Stimulated activated CD4-positive, alpha-beta T cell treated with anti-CD3 and anti-CD28 coated beads, Interleukin-12 subunit alpha, Interleukin-12 subunit beta, amount 100 ng/mL, for 4 hours (primary cell): ENCODE measurements at places on chromosomes 16 and 17.
A peak's percentile ranks its signal among the peaks of the same experiment; 100 is the strongest.

GRCh38 chr16:83409347-83409746 lies 398.4 kb upstream of the HSBP1 start:
- DNase-seq: no peak

DNA sequence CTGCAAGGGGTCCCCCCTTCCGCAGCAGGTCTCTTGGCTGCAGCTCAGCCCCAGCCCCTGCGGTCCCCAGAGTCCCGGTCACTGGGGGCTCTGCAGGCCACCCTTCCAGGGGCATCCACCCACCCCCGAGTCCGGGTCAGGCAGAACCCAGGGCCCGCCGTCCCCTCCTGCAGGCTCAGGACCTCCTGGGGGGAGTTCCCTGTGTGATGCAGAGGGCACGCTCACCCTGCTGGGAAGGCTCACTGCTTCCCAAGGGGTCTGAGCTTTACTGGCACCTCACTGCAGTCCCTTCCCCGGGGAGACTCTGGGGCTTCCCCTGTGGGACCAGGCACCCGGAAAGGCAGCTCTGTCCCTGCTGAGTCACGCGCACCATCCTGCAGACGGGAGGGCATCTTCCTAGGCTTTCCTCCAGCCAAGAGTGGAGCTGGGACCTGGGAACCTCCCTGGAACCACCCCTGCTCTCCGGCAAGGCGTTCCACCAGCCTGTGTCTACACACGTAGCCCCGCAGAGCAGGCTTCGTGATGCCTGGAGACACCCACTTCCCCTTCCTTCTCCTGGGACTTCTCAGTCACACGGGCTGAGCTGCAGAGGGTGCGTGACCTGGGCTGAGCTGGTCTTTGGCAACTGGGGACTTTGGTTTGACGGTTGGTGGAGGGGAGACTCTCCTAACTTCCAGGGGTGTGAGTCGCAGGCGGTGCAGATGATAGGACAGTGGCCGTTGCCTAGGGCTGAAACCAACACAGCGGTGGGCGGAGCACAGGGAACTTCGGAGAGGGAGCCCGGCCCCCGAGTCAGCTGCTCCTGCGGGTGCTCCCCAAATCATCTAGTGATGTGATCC lies 23.4 kb downstream of the SLC25A10 start:
- no peak for DNase-seq

- DNase-seq: no peak
These were observed 1.3 kb downstream of the BICDL2 start for GRCh38 chr16:3035289-3035971.

DNA sequence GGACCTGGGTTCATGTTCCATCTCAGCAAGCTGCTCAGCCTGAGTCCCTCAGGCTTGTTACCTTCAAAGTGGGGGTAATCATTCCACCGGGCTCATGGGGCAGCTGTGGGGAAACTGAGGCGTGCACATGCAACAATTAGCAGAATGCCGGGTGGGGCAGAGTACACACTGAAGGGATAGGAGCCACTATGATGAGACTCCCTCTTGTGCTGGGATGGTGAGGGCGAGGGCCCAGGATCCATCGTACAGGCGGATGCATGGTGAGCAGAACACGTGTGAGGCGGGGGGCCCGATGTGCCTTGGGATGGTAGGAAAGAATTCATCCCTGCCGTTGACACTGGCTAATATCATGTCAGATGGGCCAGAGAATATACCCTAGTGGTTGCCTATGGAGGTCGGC lies 25.5 kb upstream of the MAP3K14 start:
- DNase-seq: no peak

- DNase-seq: no peak
These were observed 14.4 kb downstream of the BRIP1 start for GRCh38 chr17:61848896-61849295.

- DNase-seq: no peak
These were observed 104.0 kb downstream of the SLC39A11 start for GRCh38 chr17:72988451-72988850.

GRCh38 chr17:41705271-41705991 lies 6.7 kb upstream of the GAST start:
- no peak for DNase-seq

- DNase-seq: no peak
These were observed 63.4 kb downstream of the BRIP1 start for GRCh38 chr17:61799812-61800484.

- no peak for DNase-seq
These were observed 710 bp upstream of the CAVIN1 start for GRCh38 chr17:42423766-42424165.

- DNase-seq: peak; percentile 31
These were observed 834 bp downstream of the FLYWCH1 start for GRCh38 chr16:2912330-2913199.

DNA sequence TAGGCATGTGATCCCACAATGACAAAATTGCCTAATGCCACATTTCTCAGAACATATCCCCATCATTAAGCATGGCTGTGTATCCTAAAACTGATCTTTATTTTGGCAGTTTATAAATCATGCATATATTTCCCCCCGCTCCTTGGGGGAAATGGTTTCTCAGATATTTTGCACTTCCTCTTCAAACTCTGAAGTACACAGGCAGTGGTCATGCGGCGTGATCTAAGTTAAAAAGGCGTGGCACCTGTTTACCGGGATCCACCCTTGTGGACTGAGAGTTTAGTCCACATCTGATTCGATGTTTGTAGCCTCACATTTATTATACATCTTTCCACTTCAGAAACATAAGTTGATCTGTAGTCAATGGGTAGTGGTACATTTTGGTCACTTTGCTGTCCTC lies 51.4 kb downstream of the USP10 start:
- no peak for DNase-seq

- no peak for DNase-seq
These were observed 164.3 kb downstream of the ABCA8 start for GRCh38 chr17:68790931-68791330.

- no peak for DNase-seq
These were observed 67.8 kb downstream of the CDH8 start for GRCh38 chr16:61968242-61969076.

GRCh38 chr17:77726549-77727006 lies 231.9 kb upstream of the TNRC6C start:
- DNase-seq: no peak

DNA sequence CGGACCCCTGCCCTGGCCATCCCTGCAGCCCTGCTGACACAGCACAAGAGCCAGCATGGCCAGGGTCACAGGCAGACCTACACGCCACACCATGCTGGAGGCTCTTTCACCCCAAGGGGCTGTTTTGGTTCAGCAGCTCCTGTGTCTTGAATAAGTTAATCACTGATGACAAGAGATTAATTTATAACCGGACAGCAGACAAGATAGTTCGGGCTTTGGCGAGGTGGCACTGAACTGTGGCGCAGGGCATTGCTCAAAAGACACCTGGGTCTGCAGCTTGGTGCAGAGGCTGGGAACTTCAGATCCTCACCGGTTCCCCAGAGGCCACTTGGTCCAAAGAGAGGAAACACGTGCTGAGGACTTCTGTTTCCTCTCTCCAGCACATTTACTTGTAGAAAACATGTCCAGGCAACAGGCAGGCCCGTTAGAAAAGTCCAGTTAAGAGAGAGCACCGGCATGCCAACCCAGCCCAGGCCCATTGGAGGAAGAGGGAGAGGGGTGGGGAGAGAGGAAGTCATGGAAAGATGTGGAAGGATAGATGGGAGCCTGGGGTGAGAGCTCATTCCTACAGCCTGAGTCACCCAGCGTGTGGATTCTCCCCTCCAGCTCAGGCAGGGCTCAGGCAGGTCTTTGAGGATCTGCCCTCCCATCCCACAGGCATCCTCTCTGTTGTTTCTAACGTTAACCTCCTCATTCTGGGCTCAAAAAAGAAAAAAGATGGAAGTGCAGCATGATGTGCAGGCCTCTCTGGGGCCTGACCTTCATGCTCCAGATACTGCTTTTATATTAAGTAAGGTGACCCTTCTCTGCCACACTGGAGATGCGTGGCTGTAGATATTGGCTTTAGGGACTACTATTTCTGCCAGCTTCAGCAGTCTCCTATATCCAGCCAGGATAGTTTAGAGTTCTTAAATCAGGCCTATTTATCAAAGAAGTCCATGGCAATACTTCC lies 80.0 kb upstream of the HNF1B start:
- no peak for DNase-seq

GRCh38 chr16:19694989-19695388 lies 23.0 kb downstream of the KNOP1 start:
- DNase-seq: no peak

DNA sequence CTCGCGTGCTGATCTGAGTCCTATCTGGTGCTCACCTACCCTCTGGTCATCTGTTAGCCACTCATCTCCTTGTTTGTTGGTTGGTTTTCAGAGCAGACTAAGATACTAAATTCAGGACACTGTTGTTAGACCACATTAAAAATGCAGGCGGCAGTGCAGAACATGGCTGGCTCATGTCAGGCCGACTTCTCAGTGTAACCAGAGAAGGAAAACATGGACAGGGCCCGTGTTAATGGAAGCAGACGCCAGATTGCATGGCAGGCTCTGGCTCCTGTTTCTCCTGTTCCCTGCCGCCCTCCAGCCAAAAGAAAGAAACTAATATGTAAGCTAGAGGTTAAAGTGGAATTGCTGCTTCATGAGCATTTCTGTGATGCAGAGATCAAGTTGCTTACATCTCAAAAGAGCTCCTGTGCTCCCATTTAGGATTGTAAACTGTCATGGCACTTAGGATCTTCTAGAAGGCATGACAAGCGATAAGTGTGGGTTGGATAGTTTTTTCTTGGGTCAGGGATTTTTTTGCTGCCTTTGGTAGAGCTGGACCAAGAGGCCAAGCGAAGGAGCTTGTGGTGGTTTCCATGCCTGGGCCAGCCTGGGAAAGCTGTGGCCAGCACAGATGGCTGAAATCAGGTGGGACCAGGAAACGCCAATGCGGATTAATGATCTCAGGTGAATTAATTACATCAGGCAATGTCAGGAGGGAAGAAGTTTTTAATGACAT lies 56.1 kb downstream of the YPEL2 start:
- DNase-seq: no peak

DNA sequence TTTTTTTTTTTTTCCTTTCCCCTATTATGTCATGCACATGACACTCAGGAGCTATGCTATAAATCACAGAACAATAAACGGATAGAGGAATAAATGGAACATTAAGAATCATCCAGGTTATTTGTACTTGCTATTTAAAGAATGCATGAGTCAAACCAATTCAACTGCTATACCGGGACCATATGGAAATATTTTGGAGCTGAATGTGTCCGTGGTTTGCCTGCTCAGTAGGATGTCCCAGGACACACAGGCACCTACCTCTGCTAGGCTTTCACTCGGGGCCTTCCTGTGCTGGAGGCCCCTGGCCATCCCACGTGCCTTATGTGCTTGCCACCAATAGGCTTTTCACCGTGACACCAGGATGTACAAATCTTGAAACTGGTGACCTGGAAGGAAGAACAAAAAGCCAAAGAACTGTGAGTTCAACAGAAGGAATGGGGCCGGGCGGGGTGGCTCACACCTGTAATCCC lies 15.3 kb upstream of the SEC14L1 start:
- no peak for DNase-seq

- DNase-seq: no peak
These were observed 1.6 kb downstream of the IRX3 start for GRCh38 chr16:54284931-54285413.
